ENCODE measurements at places on chromosomes 16 and 17.

DNA sequence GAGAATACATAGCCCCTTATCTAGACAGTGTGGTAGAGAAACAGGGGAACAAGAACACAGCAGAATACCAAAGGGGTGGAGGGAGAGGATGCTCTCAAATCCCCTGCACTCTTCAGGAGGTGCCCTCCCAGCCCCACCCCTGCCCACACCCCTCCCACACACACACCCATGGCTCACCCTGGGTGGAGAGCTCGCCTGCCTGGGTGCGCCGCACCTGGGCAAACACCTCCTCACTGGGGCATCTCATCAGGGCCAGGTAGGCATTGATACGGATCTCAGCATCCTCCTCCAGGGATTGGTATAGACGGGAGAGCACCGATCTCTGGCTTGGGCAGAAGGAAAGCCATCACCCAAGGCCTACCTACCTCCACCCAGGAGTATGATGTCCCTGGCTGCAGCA is 95.2 kb downstream of the LITAF start:
- DNase-seq = no peak

DNA sequence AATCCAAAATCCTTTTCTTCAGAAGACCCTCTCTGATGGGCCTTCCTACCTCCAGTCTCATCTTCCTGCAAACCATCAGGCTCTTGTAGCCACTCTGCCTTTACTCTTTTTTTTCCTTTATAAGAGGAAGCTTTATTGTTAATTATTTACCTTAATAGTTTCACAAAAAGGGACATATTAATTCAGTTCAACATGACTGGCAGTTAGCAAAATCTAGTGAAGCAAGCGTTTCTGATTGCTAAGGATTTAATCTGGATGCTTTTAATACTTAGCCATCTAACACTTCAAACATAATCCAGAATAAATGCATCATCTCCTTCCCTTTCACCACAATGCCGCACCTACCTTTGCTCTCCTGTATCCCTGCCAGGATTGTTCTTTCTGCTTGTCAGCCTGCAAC is 62.0 kb downstream of the SPACA3 start:
- no peak for DNase-seq

- DNase-seq = no peak
Measured at GRCh38 chr17:52143542-52143941, 15.0 kb downstream of the CA10 start.

DNA sequence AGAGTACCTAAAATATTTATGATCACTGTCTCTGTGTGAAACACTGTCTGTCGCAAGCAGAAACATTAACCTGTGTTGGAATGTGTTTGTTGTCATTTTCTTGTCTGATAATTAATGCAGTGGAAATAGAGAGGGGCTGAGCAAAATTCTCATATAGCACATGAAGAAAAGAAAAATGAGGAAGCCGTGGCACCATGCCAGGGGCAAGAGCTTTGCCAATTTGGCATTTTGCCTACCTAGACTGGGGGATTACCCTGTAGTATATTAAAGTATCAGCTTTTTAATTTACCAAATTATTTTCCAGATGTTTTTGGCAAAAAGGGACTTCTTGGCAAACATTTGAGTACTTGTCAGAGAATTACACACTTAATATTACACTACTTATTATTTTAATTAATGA is 1326.6 kb upstream of the GOT2 start:
- DNase-seq = no peak

DNA sequence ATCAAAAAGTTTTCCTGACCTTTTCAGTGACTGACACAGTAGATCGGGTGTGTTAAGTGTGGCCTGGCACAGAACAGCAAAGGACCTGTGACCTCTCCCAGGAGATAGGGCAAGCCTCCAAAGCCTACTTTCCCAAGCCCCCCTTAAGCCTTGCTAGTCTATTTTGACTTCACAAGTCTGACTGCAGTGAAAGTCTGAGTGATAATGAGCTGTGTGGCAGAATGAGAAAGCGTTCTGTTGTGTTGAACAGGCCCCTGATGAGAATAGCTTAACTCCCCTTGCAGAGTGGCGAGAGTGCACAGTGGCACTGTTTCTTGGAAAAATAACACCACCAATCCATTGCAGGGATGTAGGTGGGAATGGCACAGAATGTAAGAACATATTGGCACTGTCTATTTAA is 32.8 kb downstream of the MMD start:
- DNase-seq = no peak

Measured in HFF-Myc (cell line).